ENCODE measurements at places on chromosomes 7 and 10. TPM values are rescaled to one million over a fixed set of nuclear protein-coding genes. Genes with fewer than 3 reads are reported as not detected.

UPK3B gene
- total RNA-seq, result 1.5 TPM

OLAH gene
- 0.59 TPM for total RNA-seq

- DNase-seq, result no peak
Observed at GRCh38 chr10:26837139-26837538, 23.6 kb downstream of the ABI1 start.

DNA sequence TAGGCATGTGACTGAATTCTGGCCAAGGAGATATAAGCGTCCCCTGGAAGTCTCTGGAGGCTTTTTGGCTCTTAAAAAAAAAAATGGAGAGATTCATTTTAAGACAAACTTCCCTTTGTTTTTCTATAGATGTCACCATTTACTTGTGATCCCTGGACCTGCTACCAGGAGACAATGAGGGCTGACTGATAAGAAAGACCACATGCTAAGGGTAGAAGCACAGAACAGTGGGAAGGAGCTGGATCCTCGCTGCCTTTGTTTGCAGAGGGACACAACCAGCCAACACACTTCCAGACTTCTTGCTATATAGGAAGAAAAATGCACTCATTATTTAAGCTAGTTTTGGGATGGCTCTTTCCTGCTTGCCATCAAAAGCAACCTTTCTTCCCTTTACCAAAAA, 172.2 kb downstream of the GRM8 start:
- no peak for DNase-seq

DNA sequence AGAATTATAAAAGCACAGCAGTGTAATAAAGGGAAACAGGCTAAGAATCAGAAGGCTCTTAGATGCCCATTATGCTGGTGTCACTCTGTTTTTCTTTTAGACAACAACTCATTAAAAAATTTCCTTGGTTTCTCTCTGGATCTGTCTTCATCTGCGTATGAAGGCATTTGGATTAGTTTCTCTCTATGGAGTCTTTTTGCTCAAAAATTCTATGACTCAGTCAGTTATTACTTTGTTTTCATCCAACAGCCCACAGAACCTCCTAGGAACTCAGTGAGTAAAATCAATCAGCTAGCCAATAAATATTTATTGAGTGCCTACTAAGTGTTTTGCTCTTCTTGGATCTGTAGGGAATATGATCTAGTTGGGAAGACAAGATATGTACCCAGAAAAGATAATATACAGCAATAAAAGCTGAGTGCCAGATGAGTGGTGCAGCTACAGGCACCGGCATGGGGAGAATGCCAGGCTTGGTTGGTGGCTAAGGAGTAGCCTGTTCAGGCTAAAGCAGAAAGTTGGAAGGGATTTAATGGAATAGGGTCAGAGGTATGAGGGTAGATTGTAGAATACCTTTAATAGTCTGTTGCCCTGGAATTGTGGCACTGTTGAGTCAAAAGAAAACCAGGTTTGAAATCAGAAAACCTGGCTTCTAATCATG, 156.2 kb downstream of the LRRC4 start:
- DNase-seq, result no peak

- no peak for DNase-seq
Observed at GRCh38 chr7:153682628-153683027, 369.6 kb upstream of the DPP6 start.

DNA sequence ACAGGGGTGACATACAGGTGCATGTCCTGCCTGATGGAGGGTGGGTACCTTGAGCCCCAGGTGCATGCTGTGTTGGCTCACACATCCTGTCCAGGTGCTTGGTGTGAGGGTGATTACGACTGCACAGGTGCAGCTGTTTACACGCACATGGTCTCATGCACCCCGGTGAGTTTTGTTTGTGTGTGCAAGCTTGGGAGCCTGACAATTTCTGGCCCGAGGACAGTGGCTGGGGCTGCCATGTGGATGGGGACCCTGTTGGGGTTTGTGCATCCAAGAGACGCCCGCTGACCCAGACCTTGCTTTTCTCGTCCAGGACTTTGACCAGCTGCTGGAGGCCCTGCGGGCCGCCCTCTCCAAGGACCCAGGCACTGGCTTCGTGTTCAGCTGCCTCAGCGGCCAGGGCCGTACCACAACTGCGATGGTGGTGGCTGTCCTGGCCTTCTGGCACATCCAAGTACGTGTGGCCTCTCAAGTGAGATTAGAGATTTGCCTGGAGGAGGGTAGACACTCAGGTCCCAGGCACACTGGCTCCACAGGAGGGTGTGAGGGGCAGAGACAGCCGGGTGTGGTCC, 61.7 kb downstream of the PRF1 start:
- DNase-seq, result no peak

- DNase-seq, result no peak
Observed at GRCh38 chr10:11521860-11522259, 89.6 kb downstream of the USP6NL start.

GRCh38 chr7:131011976-131012375, 278.0 kb upstream of the KLF14 start:
- no peak for DNase-seq
